Astrocyte of the cerebellum (primary cell): ENCODE measurements at places on chromosomes 1 and 21.

GRCh38 chr1:103129796-103130195 lies 21.5 kb upstream of the COL11A1 start:
- no peak for DNase-seq

- DNase-seq, result no peak
These were observed 36.1 kb downstream of the LRIF1 start for GRCh38 chr1:110927484-110928075.

DNA sequence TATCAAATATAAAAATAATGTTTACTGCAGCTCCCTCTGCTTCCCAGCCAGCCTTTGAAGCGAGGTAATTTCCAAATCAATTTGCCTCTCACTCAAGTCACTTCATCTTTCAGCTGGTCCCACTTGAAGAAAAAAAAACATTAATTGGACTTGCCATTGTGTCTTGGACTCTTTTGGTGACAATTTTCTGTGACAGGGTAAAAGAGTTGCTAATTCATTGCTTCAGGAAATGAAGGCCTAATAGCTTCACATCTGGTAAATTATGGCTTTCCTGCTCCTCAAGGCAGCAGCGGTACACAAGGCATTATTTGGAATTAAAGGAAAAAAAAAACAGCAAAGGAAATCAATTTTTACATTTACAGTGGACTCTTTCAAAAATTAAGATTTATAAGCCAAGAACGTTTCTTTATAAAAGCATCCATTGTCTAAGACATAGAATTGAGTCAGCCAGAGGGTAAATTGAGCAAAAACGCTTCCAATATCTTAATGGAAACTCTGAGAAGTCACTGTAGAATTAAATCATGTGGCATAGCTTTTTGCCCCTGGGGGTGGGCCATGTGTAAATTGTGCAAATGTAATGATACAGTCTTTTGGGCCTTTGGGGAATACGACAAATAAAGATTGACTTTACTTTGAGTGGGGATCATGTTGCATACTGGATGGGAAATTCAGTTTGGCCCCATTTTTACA lies 102.5 kb downstream of the LYPLAL1 start:
- no peak for DNase-seq

DNA sequence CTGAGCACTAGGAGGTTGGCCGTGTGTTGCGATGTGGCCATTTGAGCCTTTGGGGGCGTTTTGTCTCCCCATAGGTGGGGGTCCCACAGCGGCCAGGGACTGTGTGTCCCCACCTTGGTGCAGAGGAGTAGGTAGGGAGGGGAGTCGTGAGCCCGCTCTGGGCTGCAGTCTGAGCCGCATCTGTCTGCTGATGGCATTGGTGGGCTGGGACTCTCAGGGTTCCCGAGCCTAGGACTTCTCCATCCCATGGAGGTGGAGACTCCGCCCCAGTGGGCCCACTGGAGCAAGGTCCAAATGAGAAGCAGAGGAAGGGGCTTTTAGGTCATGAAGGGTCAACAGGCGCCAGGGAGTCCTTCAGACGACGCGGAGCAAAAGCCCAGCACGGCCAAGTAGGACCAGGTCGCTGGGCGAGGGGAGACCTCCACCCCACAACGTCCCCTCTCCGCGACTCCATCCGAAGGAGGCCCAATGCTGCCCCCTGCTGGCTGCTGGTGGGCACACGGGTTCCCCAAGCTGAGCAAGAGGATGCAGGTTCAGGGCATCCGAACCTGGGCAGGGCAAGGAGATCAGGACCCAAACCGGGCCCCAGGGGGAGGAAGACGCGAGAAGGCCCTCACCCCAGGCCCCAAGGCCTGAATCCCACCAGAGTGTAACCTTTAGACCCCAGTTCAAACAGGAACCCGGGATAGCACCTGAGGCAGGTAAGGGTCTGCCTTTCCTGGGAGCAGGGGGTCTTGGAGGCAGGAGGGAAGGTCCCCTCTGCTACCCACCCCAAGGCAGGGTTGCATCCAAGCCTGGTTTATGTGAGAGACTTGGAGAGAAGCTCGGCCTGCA lies 14.9 kb downstream of the TTC34 start:
- DNase-seq, result no peak

DNA sequence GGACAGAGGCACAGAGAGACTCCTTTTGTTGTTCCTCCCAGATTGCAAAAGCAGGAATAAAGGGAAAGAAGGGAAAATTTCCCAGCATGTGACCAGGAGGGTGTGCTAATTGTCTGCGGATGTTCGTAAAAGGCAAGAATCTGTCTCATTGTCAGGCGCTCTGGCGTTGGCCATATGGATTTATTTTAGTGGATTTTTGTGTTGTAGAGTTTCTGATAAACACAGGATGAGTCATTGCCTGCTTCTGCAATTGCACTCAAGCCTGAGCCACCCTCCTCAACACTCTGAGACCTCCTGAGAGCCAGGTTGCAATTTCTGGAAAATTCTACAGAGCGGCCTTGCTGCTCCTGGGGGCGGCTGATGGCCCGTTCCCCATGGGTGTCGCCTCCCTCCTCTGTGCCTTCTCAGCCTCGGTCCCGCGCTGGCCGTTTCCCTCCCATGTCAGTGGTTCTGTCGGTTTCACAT lies 227.7 kb downstream of the KAZN start:
- DNase-seq, result peak; percentile 59

- no peak for DNase-seq
These were observed 76.5 kb downstream of the SYT6 start for GRCh38 chr1:114077188-114077587.

DNA sequence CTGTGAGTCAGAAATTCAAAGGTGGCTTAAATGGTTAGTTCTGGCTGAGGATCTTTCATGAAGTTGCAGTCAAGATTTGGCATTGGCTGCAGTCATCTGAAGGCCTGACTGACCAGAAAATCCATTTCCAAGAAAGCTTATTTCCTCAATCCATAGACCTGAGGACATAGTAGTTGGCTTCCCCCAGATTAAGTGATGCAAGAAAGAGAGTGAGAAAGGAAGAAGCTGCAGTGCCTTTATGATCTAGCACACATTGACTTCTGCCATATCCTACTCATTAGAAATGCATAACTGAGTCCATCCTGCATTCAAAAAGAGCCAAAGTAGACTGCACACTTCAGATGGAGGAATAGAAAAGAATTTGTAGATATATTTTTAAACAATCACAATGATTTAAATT lies 222.6 kb downstream of the COL24A1 start:
- DNase-seq, result peak; percentile 26

DNA sequence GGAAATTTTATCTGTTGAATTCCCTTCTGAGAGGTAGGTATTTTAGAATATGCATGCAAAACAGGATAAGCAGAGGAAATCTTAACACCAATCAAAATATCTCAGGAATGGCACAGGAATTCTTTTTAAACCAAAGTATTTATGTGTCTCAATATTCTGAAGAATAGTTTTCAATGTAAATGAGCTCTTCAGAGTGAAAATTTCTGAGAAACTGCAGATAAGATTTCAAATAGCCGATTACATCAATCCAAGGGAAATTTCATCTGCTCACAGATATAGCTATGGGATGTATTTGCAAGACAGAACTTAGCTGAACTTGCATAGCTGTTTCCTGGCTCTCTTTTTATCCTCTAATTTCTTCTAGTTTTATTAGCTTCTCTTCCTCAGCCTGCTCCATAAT lies 209.5 kb downstream of the GRIK1 start:
- no peak for DNase-seq

- no peak for DNase-seq
These were observed 1.1 kb downstream of the OBSCN start for GRCh38 chr1:228208831-228209551.

GRCh38 chr1:159561497-159561896 lies 25.7 kb upstream of the OR10J5 start:
- DNase-seq, result no peak

DNA sequence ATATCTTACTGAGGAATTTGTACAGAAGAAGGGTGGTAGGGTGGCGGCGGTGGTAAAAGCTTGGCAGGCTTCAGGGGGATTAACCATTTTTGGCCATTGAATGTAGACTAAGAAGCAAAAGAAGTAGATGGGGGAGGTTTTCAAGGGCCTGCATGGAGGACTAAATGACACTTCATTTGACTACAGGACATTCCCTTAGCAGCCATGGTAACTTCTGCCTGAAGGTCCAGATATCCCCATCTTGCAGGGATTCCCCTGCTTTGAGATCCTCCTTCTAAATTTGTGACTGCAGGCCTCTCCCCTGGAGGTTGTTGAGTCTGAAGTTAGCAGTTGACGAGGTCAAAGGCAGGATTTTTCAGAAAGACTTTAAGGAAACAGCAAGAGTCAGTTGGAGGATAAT lies 4.8 kb downstream of the VASH2 start:
- DNase-seq, result no peak

- DNase-seq, result no peak
These were observed 122.7 kb downstream of the CLEC20A start for GRCh38 chr1:178374016-178374415.

GRCh38 chr1:34101151-34101550 lies 63.9 kb downstream of the CSMD2 start:
- DNase-seq, result peak; percentile 74

GRCh38 chr1:19260211-19261138 lies 8.9 kb downstream of the MRTO4 start:
- DNase-seq, result peak; percentile 18

DNA sequence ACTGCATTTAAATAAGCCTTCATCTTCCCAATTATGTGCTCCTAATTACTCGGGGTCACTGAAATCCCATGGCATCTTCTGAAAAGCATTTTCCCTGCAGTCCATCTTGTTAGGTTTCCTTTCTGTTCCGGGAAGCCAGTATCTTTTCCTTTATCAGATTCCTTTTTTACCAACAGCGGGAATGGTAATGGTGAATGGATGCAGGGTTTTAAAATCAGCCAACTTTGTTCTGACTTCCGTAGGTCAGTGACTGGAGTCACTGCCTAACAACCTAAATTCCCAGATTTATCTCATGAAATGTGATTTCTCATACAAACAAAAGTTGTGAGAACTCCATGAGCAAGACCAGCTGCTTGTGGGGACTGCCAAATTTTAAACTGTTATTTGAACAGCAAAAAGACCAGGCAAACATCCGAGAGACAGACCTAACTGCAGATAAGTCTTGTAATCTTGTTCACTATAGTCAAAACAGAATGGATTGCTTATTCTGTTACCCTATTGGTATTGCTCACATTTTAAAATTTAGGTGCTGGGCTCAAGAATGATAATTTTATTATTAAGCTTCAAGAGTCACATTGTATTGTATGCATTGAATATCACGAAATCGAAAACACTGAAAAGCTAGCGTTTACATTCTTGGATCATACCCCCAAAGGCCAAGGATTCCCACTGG lies 1.2 kb upstream of the RWDD3 start:
- DNase-seq, result no peak

DNA sequence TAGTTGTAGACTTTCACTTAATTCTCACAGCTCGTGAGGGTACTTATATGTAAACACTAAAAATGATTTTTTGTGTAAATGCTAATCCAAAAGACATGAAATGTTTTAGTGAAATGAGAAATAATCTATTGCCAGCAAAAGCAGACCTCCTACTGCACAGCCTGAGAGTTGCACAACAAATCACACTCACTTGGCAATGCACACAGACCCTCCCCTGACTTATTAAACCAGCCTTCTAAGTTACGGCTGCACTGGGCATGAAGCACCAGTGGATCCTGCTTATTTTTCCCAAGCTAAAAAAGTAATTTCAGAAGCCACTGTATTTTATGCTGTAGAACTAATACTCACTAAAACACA lies 10.3 kb downstream of the ERRFI1 start:
- DNase-seq, result no peak

GRCh38 chr1:113860891-113861290 lies 10.6 kb downstream of the PTPN22 start:
- peak; percentile 16 for DNase-seq

GRCh38 chr1:17355898-17356297 lies 16.1 kb upstream of the PADI6 start:
- no peak for DNase-seq

DNA sequence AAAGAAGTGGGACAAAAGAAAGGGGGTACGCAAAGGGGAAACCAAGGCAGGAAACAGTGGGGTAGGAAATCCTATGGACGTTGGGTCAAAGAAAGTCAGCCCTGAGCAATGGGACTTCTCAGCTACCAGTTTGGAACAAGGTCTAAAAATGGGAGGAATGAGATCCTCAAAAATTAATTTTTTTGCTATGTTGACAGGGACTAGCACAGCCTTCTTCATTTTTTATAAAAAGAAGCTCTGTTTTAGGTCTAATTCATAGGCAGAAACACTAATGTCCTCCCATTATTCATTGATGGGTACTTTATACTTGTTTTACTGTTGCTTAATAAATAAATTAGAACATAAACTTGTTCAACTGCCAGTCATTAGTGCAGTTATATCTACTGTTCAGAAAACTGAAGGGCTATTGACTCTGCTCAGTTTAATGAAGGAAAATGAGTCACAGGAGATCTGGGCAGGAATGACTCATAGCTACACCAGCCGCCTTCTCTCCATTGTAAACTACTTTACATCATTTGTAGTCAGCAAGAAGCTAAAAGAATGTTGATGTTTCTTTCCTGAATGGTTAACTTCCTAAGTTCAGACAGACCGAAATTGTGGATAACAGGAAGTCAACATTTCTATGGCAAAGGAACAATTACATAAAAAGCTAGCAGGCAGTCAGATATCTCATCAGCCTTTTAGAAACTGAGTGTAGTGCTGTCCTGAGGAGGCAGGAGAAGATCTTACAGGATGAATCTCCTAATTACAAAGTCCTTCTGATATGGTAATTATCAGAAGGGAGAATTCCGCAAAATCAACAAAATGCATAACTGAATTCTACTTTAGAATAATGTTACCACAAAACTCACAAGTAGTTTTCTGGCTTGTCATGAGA lies 356.4 kb upstream of the PKN2 start:
- DNase-seq, result peak; percentile 75

DNA sequence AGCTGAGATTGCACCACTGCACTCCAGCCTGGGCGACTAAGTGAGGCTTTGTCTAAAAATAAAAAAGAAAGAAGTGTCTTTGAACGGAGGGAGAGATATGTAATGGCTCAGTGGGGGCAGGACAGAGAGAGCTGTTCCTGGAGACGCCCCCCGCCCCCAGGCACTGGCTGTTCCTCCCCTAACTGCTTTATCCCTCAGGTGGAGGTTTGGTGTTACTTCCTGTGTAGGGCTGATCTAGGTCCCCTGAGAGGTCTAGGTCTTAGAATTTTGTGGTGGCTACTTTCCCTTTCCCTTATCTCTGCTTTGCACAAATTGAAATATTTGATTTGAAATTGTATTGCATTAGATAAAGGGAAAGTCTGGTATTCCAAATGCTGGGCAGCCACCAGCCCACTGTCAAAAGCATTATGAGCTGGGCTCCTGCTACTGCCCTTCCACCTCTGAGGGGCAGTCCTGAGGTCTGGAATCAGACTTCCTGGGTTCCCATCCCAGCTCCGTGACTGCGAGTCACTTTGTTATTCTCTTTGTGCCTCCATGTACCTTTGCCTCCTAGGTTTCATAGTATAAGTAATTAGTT lies 134.8 kb upstream of the KIF26B start:
- DNase-seq, result no peak

GRCh38 chr1:204176049-204176448 lies 9.9 kb upstream of the REN start:
- no peak for DNase-seq
